ENCODE measurements at places on chromosomes 13 and 19. TPM values are rescaled to one million over a fixed set of nuclear protein-coding genes. Genes with fewer than 3 reads are reported as not detected.

Gene CYP4F2
- not detected for total RNA-seq

Gene ZNF460
- 134 TPM for total RNA-seq

Gene CEACAM19
- total RNA-seq: 10.5 TPM

DNA sequence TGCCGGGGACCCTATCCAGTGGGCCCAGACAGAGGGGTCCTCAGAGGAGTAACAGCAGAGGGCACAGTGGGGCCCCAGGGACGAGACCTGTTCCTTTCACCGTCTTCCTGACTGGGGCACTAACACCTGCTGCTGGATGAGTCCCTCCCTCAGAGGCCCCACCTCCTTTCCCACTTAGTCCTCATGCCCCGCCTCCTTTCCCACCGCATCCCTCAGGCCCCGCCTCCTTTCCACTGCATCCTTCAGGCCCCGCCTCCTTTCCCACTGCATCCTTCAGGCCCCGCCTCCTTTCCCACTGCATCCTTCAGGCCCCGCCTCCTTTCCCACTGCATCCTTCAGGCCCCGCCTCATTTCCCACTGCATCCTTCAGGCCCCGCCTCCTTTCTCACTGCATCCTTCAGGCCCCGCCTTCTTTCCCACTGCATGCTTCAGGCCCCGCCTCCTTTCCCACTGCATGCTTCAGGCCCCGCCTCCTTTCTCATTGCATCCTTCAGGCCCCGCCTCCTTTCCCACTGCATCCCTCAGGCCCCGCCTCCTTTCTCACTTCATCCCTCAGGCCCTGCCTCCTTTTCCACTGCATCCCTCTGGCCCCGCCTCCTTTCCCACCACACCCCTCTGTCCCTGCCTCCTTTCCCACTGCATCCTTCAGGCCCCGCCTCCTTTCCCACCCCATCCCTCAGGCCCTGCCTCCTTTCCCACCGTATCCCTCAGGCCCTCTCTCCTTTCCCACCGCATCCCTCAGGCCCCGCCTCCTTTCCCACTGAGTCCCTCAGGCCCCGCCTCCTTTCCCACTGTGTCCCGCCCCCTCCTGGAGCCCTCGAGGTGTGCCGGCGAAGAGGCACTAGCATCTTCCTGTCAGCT is 6.7 kb downstream of the SPPL2B start:
- DNase-seq: no peak

DNA sequence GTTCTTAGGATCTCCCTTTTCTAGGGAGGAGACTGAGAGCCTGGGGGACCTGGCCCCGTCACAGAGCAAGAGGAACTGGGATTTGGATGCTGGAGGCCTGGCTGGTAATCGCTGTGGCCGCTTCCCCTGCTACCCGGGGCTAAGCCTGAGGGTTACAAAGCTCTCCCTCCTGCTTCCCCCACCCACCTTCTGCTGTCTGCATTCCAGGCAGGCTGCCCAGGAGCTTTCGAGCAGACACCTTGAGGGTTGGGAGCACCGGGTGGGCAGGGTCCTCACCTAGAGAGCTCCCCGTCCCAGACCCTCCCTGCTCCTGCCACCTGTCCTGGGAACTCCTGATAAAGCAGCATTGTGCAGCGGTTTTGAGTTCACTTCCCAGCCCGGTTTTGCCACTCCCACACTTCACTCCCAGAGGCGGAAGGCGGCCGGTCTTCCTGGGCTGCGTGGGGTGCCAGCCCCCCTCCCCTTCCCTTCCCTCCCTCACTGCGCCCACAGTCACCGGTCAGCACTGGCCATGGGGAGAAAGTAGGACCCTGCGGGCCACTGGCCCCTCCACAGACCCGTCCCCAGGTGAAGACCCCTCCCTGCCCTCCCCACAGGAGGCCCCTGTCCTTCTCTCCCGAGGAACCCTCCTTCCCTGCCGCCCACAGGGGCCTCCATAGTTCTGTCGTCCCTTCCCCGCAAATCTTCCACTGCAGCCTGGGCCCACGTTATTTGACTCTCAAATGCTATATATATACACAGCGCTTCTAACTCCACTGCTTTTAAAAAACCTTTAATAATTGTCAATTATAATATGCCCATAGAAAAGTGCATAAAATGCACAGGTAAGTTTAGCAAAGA is 8.1 kb downstream of the PAK4 start:
- no peak for DNase-seq

- DNase-seq: no peak
Observed at GRCh38 chr19:11710313-11710712, 28.4 kb downstream of the ZNF823 start.

DNA sequence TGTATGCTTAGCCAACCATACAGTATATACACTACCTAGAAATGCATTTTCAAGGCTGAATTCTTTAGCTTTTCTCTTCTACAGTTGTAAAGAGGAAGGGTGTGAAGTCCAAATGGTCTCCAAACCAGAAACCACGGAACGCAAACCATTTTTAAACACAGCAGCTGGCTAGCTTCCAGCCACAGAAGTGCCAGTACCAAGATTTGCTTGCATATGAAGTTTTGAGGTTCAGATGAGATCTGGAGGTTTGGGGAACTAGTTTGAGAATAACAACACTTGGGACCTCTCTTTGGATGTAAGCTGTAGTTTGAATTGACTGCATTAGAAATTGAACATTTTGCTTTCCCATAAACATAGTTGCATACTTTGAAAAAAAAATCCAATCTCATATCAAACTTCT is 1243.5 kb downstream of the EFNB2 start:
- no peak for DNase-seq

- no peak for DNase-seq
Observed at GRCh38 chr19:14826006-14826405, 9.0 kb downstream of the OR7A5 start.

DNA sequence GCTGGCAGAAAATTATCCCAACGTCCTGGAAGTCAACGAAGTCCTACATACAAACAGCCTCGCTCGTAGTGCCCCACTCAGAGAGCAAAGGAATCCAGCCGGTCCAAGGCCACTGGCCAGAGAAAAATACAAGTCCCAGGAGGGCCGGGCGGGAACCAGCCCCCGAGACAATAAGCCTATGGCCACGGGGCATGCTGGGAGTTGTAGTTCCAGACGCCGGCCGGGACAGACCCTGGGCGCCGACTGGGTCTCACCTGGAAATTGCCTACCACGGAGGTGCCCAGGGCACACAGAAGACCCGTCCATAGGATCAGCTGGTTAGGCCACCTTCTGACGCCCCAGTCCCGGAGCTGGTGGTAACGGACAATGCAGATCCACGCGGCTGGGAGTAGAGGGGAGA is 5.4 kb downstream of the TMEM150B start:
- DNase-seq: no peak

DNA sequence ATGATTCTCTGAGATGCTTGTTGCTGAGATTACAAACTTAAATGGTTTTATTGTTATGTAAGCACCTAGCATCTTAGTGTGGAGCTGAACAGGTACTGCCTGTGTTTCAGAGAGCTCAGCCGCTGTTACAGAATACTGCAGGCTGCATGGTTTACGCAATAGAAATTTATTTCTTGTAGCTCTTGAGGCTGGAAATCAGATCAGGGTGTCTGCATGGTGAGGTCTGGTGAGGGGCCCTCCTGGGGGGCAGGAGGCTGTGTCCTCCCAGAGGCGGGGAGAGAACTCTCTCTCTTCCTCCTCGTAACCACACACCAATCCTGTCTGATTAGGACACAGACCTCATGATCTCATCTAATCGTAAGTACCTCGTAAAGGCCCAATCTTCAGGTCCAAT is 13.1 kb downstream of the ATP11A start:
- no peak for DNase-seq

DNA sequence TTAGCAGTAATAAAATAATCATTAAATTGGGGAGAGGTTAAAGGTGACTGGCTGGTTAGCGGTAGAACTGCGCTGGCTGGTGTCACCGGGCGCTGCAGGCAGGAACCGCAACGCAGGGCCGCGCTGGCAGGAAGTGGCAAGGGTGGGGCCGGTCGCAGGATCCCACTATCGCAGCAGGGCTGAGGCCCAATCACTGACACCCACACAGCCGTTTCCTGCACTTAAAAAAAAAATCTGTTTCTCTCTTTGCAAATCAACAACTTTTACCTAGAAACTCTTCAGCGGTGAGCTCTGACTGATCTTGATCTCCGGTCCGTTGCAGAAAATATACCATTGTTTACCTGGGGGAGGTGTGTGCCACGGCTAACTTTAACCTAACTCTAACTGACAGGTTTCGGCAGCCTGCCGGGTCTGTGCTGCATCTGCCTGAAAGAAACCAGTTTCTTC is 46.9 kb downstream of the KLF2 start:
- DNase-seq: no peak

DNA sequence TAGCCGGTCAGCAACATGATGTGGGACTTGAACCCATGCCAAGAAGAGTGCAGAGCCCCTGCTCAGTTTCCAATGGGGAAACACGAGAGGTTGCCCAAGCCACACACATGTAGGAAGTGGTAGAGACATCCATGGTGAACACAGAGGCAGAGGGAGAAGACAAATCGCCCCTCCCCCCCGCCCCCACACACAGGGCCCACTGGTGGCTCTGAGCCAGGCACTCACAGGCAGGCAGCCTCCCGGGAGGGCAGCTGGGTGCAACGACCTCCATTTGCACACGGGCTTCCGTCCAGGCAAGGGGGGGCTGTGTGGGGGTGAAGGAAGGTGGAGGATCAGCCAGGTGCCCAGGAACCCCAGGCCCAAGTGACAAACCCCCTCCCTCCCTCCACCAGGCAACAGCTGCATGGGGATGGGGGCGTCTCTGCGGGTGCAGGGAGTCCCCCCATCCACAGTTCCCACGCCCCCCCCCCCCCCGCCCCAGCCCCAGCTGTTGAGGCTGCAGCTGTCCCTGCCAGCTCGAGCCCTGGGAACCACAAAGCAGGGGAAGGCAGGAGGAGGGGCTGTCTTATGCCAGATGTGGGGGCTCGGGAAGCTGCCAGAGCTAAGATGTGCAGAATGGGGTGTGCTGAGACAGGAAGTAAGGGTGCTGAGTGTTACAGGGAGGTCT is 3.4 kb downstream of the NOTCH3 start:
- DNase-seq: no peak

DNA sequence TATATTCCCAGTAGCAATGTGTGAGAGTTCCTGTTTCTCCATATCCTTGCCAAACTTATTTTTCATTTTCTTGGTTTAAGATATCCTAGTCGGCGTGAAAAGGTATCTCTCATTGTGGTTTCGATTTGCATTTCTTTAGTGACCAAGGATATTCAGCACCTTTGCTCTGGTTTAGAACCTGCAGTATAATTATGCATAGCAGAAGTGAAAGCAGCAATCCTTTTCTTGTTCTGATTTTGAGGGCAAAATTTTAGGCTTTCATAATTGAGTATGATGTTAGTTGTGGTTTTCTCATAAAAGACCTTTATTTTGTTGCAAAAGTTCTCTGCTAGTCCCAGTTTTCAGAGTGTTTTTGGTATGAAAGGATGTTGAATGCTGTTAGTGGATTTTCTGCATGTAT is 491.0 kb downstream of the FGF9 start:
- no peak for DNase-seq

DNA sequence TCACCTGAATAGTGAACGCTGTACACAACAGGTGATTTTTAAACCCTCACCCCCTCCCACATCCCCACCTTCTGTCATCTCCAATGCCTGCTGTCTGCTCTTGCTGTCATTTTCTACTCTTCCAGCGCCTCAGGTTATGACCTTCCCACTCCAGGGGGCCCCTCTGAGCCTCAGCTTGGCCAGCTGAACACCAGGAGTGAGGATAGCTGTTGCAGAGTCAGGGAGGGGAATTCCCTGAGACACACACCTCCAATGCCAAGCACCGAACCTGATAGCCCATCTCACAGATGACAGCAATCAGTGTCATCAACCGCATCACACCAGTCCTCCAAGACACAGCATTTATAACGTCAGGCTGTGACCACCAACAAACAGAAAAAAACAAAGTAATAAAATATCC is 193.5 kb downstream of the ZNF536 start:
- DNase-seq: no peak

DNA sequence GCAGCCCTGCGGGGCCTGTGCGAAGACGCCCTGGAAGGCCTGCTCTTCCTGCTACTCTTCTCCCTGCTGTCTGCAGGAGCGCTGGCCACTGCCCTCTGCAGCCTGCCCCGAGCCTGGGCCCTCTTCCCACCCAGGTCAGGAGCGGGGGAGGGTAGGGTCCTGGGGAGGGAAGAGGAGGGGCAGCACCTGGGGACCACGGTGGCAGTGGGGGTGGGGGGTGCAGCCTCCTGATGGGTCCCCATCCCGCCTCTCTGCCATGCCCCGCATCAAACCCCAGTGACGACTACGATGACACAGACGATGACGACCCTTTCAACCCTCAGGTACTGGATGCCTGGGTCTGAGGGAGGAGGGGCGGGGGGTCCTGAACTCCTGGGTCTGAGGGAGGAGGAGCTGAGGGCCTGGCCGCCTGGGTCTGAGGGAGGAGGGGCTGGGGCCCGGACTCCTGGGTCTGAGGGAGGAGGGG is 13.4 kb upstream of the LENG8 start:
- DNase-seq: no peak

DNA sequence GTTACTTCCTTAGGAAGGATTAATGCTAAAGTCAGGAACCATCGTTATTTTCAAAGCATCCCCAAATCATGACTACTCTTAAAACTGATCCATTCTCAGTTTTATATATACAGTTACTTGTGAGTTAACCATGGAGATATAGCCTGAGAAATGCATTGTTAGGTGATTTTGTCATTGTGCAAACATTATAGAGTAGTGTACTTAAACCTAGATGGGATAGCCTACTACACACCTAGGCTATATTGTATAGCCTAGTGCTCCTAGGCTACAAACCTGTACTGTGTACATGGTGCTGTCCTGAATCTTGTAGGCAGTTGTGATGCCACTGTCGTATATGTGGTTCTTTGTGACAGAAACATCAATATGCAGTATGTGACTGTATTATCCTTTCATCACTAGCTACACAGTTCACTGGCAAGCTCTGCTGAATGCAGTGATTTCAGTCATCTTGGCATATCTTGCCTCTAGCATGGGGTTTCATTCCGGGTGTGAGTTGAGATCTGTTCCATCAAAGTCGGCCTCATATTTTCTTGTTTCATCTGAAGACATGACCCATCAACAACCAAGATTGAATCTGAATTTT is 45.3 kb downstream of the CDK8 start:
- no peak for DNase-seq

- DNase-seq: no peak
Observed at GRCh38 chr13:90968166-90968904, 379.2 kb upstream of the MIR17HG start.

DNA sequence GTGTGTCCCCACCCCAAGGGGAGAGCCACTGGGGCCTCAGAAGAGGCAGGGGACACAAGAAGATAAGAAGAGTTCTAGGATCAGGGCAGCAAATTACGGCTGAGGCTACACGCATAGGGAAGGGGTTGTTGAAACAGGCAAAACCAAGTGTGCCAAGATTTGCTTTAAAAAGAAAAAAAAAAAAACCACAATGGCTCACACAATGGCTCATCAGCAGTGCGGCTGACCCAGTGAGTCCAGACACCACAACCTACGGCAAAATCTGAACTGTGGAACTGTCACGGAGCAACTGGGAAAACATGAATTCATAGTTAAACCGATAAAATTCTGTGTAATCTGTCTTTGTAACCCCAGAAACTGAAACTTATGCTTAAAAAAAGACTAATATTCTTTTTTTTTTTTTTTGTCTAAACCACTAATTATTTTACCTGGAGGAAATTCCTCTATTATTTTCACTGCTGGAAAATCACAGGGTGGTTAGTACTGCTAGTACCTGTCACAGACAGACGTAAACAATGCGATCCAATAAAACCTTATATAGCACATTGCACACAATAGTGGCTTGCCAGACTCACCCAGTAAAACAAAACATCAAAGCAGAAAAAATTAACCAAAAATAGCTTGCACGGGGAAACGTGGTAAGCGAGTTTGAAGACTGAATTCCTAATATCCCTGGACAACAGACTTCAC is 325.4 kb upstream of the TSHZ3 start:
- peak; percentile 25 for DNase-seq
